ENCODE measurements at places on chromosomes 16 and 17. TPM values are rescaled to one million over a fixed set of nuclear protein-coding genes. Genes with fewer than 3 reads are reported as not detected.

- DNase-seq, result no peak
Measured at GRCh38 chr17:10380631-10381408, 8.0 kb upstream of the MYH13 start.

GRCh38 chr16:28312327-28312726, 20.0 kb downstream of the SBK1 start:
- no peak for DNase-seq

DNA sequence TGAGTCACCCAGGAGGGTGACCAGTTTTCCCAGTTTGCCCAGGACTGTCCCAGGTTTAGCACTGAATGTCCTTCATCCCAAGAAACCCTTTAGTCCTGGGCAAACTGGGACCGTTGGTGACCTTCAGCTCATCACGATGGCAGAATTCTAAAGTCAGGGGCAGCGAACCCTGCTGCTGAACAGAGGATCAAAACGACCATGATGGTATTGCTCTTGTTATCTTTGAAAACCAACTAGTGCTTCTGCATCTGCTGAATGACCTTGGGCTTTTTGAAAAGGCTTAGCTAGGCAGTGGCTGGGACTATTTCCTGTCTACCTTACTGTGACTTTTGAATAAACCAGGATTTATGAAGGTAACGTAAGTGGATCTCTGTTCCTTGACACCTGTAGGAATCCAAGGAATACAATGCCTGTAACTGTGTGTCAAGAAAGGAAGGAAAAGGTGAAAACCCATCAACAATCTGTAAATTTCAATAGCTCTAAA, 281.9 kb downstream of the SOX9 start:
- DNase-seq, result no peak

DNA sequence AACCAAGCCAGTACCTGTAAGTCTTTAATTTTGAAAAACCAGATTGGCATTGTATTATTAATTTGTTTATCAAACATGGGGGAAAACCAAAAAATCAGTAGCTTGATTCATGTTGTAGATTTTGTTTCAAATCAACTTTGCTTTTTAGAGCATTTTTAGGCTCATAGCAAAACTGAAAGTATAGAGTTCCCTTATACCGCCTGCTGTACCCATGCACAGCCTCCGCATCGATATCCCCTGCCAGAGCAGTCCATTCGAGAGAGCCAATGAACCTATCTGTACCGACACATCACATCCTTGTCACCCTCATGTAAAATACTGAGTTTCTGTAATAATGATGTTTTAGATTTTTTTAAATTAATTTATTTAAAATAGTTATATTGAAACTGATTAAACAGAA, 16.2 kb upstream of the MRC2 start:
- no peak for DNase-seq

DNA sequence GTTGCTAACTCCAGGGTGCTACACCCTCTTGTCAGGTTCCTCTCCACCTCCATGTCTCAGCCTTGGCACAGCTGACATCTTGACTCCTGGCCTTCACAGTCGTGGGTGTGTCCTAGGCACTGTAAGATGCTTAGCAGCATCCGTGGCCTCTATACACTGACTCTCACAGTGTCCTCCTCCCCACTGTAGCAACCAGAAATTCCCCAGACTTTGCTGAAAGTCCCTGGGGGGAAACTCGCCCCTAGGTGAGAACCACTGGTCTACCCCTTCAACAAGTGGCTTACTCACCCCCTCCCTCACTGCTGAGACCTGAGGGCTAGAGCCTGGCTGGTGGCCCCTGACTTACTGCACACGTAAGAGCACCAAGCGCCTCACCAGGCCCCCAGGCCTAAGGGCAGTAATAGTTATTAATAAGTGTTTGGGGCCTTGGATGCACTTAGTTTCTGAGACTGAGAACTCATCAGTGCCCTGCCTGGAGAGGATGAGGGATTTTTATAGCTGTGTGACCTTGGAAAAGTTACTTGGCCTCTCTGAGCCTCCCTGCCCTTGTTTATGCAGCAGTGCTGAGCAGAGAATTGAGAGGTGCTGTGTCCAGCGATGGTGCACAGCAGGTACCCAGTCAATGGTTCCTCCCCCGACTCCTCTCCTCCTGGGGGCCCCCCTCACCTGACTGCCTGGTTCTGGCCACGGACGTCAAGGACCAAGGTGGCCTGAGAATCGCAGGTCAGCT, 67.1 kb downstream of the RMI2 start:
- no peak for DNase-seq

OR3A2 gene
- not detected for total RNA-seq
